ENCODE measurements at places on chromosomes 16 and 17.
A peak's percentile ranks its signal among the peaks of the same experiment; 100 is the strongest.

- DNase-seq, result no peak
Measured at GRCh38 chr16:1729445-1729844, 23.4 kb downstream of the MAPK8IP3 start.

GRCh38 chr17:7307686-7308624 lies 527 bp downstream of the EIF5A start:
- peak; percentile 42 for DNase-seq

DNA sequence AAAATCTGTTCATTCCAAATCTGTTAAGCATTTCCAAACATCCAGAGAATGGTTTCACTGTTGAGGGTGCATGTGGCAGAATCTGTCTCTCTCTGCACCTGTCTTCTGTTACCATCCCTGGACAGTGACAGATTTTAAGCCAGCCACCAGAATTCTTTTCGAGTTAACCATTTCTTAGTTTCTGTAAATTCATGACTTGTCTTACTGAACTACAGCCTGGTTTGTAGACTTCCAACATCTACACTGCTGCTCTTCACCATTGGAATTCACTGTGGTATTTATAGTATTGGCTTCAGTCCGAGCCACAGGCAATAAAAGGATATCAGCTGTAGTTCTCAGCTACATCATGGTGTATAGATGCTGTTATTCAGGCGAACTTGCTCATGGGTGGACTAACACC lies 47.6 kb downstream of the GOSR1 start:
- peak; percentile 32 for DNase-seq

DNA sequence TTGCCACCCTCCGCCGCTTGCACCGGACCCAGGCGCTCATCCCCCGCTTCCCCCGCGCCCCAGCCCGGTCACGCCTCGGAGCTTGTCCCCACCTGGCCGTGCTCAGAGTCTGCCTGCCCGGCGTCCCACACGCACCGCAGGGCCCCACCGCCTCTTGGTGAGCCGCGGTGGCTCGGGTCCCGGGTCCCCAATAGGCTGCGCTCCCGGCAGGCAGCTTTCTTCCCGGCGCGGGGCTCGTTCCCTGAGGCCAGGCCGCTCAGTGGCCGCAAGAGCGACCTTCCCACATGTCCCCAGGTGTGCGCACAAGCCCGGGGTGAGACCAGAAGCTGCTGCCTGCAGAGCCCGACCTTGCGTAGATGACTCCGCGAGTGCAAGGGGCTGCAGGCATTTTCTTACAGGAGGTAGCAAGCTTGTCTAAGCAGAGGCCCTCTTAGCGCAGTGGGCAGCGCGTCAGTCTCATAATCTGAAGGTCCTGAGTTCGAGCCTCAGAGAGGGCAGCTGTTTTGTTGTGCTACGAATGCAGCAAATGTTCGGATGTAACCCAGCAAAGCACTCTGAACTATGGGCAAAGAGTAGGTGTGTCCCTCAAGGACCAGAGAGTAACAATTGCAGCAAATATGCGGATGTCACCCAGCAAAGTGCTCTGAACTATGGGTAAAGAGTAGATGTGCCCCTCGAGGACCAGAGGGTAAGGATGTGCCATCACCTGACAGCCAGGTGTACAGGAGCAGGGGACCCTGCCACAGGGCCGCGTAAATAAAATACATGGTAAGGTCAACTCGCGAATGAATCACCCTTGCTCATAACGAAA lies 15.6 kb downstream of the TLE7 start:
- DNase-seq, result peak; percentile 87

- DNase-seq, result no peak
Measured at GRCh38 chr17:5661491-5662125, 77.3 kb upstream of the NLRP1 start.

- DNase-seq, result no peak
Measured at GRCh38 chr16:54268340-54268739, 18.2 kb downstream of the IRX3 start.

DNA sequence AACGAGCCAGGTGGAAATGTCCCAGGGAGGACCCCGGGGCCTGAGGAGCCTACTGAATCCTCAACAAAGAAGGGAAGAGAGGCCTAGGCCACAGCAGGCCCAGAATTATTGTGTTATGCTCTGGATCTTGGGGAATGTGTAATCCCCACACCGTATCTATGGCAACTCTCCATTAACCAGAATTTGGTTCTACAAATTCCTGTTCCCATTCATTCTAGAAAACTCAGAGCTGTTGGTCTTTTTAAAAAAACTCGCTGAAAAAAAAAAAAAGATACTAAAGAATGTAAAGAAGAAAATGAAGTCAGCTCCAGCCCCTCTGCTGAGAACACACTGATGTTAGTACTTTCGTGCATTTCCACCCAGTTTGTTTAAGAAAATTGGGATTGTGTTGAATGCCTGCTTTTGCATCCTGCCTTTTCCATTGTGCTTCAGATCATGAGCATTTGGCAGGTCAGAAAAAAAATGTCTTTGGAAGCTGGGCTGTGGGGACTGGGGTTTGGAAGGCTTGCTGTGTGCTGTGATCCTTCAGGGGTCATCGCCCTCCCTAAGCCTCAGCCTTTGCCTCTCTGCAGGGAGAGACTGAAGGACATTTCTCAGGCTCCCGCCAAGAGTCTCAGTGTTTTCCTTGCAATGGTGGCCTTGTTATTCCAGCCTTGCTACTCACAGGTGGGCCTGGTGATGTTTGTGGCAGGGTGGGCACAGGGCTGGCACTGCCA lies 69.5 kb downstream of the SREBF1 start:
- DNase-seq, result no peak

GRCh38 chr16:89615596-89616090 lies 2.2 kb downstream of the DPEP1 start:
- DNase-seq, result no peak

GRCh38 chr17:20924306-20924705 lies 118.5 kb downstream of the USP22 start:
- no peak for DNase-seq

DNA sequence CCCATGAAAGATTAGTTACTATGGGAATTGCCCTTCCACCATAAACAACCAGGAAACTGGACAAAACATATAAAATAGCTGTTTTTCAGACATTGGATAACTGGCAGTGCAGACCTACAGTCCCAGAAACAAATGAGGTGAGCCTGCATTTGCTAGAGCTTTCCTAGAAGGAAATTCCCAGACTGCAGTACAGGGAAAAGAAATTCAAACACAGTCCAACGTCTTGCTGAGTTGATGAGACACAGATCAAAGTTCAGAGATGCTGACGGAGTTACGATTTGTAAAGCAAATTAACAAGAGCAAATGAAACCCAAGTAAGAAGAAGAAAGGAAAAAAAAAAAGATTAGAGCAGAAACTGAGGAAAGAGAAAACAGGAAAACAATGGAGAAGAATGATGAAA lies 41.3 kb upstream of the MNT start:
- DNase-seq, result peak; percentile 75

GRCh38 chr17:31680126-31680525 lies 178.9 kb downstream of the COPRS start:
- DNase-seq, result no peak

GRCh38 chr16:79008869-79009179 lies 591.7 kb downstream of the MAF start:
- DNase-seq, result no peak

- DNase-seq, result no peak
Measured at GRCh38 chr17:78473951-78474613, 95.6 kb downstream of the PGS1 start.

DNA sequence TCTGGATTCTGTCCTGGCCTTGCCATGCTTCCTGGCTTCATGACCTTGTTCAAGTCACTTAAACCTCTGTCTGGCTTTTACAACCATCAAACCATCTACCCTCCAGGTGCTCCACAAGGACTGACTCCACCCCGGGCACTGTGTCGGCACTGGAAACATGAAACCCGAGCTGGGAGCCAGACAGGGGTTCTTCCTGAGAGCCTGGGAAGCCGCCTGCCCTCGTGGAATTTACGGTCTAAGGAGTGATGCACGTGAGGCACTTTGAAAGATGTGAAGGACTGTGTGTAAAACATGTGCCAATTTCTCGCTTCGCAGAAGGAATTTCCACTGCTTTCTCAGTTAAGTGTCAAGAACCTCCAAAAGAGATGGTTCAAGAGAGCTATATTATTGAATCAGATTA lies 11.6 kb downstream of the CDK5R1 start:
- no peak for DNase-seq

DNA sequence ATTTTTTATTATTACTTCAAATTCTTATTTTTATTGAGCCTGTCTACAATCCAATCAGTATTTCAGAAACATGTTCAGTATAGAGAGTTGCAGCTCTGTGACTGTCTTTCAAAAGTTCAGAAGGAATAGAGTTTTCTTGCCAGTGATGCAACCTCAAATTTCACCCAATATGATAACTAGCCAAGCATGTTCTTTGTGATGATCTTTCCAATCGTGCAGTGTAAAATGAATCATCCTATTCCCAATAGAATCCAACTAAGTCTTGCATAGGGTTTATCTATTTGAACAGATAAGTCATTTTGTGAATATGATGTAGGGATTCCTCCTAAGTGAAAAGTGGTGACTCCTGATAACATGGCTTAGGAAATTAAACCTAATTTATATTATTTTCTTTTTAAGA lies 937.8 kb downstream of the KCNJ2 start:
- DNase-seq, result no peak

DNA sequence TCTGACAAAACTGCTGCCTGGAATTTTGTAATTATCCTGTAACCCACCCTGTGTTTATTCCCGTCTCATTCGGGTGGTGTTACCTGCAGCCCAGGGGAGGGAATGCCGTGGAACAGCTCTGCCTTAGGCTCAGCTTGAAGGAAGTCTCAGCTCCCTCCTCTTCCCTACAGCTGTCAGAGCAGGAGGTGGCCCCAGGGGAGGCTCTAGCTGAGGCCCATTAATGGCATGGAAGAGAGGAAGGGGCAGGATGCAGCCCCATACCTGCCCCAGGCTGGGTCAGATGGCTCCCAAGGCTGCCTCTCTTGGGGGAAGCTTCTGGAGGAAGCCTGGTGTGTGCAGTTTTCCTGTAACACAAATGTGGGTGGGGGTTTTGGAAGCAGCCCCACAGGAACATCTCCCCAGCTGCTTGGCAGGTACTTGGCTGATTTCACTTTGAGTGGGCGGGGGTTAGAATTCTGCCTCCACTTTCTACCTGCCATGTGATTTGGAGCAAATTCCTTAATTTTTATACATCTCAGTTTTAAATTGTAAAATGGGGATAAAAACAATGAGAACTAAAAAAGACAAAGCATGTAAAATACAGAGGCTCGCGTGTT lies 103.9 kb downstream of the MGAT5B start:
- DNase-seq, result no peak

- DNase-seq, result peak; percentile 36
Measured at GRCh38 chr16:67022531-67023214, 6.3 kb upstream of the CBFB start.

- DNase-seq, result peak; percentile 97
Measured at GRCh38 chr16:588889-589657, 793 bp upstream of the RAB40C start.

GRCh38 chr17:33262266-33263123 lies 30.6 kb downstream of the ASIC2 start:
- DNase-seq, result no peak

DNA sequence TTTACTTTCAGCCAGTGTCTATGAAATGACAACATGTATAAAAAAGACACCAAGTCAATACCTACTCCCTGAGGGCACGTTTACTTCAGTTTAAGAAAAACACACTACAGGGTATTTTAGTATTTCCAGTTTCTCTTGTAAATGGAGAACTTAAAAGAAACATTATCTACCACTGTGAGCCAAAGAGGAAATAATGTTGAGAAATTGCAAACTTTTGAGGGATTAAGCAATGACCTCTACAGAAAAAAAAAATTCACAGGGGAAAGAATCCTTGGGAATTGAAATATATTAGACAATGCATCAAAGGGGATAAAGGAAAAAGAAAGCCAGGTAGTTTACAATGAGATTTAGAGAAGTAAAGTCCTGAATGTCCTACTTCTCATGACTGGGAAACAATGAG lies 126.0 kb downstream of the KCNJ2 start:
- peak; percentile 48 for DNase-seq

DNA sequence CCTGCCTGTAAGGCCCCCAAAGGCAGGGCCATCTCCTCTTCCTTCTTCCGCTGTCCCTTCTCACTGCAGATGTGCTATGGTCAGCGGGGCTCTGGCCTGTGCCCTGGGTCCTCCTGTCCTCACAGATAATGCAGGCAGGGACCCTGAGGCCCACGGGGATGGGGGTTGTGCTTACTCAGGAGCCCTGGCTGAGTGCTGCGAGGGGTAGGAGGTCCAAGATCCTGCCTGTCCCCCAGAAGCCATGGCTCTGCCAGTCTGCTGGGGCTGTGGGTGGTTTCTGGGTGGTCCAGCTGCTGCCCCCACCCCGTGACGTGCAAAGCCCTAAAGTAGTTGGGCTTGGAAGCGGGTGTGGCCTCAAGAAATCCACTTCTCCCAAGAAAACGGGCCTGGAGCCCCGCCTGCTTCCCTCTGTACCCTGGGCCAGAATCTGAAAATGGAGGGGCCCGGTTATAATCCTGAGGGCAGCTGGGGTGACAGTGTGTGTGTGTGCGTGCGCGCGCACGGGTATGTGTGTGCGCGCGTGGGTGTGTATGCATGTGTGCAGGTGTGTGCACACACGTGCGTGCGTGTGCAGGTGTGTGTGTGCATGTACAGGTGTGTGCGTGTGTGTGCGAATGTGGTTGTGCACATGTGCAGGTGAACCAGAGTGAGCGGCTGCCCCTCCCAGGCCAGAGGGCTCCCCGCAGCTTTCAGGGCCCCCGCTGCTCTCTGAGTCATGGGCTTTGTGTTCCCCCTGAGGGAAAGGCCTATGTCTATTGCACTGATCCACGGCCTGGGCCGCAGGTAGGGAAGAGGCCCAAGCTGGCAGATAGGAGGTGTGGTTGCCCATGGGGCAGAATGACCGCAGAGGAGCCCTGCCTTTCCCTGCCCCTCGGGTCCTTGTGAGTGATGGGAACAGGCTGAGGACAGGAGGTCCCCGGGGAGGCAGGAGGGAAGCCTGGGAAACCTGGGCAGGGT lies 13.8 kb downstream of the SPNS2 start:
- no peak for DNase-seq

- no peak for DNase-seq
Measured at GRCh38 chr17:18182978-18183333, 672 bp upstream of the ALKBH5 start.

DNA sequence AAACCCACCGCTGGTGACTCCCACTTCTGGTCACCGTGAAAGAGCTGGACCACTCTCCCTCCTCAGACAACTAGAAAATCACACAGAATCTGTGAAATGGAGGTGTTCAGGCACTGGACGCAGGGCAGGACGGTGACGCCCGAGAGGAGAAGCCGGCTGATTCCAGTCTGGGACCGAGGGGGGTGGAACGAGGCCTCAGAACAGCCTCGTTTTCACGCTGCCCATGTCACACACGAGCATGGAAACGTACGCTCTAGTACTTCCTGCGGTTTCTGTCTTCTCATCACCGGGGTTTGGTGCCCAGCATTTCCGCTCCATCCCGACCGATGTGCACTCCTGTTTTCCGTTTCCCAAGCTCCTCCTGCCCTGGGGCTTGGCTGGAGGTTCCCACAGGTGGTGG lies 101.8 kb upstream of the METRNL start:
- no peak for DNase-seq
